K562 (cell line): ENCODE measurements at places on chromosomes 5 and 9.

DNA sequence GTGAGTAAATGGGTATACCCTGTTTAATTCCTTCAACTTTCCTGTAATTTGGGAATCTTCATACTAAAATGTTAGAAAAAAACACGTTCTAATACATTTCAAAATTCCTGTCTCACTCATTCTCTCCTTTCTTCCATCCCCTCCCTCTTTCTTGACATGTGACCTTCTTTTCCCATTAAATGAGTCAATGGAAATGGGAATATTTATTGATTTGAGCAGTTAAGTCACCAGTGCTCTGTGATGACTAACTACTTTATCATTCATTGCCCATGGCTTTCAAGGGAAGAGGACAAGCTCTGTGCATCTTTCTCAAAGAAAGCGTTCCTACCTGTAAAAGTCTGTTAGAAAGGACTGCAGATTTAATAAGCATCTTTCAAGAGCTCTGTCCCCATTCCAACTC is 144.4 kb upstream of the MAP3K1 start:
- no peak for DNase-seq

GRCh38 chr5:132049559-132049958 is 10.9 kb upstream of the IL3 start:
- DNase-seq, result no peak

DNA sequence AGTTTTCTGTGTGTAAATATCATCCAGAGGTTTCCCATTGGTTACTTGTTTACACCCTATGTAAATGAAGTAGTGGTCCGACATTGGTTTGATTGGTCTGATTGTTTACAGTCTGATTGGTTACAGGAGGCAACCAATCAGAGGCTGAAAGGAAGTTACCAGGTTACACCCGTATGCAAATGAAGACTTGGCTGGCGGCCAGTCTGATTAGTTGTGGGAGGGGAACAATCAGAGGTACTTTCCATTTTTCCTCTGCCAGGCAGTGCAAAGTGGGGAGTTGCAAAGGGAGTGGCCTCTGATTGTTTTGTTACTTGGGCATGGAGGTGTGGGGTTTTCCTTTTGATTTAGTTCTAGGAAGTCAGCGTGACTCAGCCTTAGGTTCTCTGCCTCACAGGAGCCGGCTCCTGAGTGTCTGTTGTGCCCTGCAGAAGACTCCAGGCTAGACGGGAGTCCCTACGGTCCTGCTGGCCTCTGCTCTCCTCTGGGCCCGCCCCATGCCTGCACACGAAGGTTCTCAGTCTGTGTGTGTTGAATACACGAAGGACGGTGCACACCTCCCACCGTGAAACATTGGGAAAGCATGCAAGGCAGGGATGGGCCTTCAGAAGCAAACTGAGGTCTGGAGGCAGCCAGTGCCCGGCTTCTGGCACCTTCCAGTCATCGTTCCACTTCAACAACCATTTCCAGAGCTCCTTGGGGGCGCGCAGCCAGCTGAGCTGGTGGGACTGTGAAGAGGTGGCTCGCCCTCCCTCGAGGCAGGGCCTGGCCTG is 42.9 kb downstream of the OLFM1 start:
- DNase-seq, result peak; percentile 46

DNA sequence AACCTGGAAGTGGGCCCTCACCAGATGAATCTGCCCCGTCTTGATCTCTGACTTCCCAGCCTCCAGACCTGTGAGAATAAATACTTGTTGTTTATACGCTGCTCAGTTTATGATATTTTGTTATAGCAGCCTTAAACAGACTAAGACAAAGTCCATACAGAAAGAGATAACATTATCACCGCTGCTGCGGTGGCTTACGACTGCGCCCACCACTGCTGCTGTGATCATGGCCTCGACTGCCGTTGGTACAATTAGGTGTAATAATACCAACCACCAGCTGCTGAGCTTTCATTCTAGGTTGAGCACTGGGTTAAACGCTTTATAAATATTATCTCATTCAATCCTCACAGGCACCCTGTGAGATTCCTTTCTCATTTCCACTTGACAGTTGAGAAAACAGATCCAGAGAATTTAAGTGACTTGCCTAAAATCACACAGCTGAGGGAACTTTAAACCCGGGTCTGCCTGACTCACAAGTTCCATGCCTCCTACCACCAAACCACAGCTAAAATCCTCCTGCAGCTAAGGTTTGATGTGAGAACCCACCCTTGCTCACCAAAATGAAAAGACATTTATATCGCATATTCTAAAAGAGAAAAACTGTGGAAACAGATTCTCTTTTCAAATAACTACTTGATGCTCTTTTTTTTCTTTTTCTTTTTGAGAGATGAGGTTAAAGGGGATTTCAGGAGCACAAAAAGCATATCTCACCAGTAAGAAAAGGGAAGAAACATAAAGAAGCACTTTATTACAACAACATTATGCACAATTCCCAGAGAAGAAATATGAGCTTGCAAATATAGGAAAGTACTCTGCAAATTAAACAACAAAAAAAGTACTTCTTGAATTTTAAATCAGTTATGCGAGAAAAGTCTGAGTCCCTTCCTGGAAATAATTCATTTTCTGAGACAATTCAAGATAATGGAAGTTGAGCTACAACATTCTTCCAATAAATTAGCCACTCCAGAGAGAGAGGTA is 23.9 kb downstream of the GOLM1 start:
- DNase-seq, result no peak

- no peak for DNase-seq
Observed at GRCh38 chr9:76609285-76610010, 150.5 kb downstream of the GCNT1 start.

DNA sequence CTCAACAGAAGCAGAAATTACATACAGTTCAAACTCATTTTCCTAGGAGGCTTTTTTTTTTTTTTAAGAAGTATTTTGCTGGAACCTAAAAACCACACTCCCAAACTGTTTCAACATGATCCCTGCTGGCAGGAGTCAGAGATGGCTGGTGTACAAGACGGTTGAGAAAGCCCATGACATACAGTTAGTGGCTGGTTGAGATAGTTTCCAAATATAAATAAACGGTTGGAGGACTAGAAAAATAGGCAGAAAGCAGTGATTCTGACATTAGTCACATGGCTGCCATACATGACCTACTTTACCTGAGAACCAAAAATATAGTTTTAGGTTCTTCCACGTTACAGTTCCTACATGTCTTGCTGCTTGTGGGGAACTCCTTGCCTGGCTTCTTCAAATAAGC is 31.7 kb upstream of the BASP1 start:
- no peak for DNase-seq

DNA sequence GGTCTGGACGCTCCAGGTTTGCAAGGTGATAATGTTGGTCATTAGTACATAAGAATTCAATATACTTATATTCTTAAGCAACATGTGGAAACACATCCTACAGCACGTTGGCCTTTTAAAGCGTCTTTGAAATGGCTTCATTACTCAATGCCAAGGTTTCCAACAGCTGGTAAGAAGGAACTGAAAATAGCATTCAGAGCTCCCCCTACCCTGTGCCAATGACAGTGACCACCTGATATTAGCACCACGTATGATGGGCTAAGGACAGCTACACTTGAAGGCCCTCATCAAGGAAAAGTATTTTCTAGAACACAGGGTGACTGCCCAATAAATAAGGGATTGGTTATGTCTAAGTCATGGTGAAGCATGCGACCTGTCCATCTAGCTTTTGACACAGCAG is 9.9 kb downstream of the ZNF622 start:
- no peak for DNase-seq

DNA sequence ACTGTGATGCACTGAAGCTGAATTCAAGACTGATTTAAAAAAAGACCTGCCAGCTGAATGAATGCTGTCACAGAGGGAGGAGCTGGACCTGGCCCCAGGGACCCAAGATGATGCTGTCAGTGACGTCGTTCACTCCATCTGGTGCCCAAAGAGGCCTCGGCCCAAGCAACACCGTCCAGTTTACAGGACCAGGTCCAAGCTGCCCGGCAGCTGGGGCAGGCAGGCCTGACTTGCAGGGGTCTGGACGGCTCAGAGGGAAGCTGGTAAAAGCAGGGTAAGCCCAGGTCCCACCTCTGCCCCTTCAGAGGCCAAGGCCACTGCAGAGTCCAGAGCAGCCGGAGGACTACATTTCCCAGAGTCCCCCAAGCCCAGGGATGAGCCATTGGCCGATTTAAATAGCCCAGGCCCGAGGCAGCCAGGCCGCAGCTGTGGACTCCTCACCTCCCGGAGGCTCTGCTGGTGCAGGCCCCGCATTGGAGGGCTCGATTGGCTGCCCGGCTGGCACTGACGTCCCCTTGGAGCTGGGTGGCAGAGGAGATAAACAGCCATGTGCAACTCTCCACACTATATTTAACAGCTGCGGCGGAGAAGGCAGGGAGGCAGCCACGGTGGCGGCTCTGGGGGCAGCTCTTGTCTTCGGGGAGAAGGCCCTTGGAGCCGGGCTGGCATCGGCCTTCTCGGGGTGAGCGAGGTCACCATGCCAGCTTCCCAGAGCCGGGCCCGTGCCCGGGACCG is at the start of gene PLPP7:
TSS of gene PLPP7 (plus strand) at position 423 of the 735 bp plus-strand sequence. CDS start at position 698, 275 bp downstream.
- peak; percentile 52 for DNase-seq

DNA sequence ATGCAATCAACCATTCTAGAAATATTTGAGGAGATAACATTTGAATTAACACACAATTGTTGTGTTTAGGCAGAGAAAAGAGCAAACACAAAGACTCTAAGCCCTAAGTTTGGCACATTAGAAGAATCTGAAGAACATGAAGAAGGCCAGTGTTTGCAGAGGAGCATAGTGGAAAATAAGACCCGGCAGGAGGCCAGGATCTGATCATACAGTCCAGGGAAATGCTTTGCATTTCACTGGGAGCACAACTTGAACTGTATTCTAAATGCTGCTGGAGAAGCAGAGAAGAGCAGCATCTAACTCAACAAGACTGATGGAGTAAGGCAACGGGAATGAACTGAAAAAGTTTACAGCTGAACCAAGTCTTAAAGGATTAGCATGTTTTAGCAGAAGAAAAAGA is 463.4 kb downstream of the ZNF608 start:
- DNase-seq, result no peak

DNA sequence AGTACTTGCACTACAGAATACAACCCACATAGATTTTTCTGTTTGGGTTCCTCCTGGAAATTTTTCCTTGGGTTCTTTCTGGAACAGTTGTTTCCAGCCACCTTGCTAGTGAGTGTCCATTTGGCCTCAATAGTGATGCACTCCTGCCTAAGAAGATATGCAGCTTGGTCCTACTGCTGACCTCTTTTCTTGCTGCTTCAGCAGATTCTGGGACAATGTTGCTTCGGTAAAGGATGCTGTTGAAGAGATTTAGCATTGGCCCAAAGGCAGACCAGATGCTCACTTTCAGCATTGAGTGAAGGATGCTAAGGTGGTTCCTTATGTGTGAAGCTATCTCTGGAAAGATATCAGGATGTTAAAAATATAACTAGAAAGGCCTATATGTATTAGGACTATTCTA is 86.2 kb upstream of the SMC5 start:
- no peak for DNase-seq

DNA sequence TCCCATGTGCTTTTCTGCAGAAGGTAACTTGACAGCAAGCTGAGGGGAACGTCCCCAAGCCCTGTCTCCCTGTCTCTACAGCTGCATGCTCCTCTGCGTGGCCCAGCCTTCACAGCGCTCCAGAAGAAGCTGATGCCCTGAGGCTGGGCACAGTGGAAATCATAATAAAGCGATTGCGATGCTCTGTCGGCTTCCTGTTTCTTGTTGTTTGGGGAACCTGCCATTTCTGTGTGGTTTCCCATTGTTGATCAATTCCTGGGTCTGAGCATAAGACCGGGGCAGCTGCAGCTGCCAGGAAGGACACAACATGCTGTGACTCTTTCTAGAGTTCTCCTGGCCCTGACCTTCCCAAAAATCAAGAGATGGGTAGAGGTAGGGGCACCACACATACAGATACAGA is 7.2 kb upstream of the DNAJB5 start:
- no peak for DNase-seq

GRCh38 chr9:104971511-104971910 is 43.6 kb upstream of the ABCA1 start:
- DNase-seq, result no peak

DNA sequence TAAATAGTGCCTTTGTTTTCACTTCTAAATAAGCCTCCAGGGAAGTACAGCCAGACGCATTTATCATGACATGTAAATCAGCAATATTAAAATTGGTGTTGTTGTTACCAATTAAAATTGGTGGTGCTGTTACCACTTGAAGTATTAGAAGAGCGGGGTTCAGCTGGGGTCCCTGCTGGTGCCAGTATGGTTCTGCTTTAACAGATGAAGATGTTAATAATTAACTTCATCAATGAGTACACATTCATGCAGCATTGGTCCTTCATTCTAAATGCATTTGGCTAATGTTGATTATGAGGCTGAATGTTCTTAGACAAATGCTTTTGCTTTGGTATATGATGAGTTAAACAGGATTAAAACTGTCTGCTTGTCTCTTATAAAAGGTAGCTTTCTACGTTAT is 67.6 kb upstream of the TMC1 start:
- DNase-seq, result no peak

GRCh38 chr5:172544371-172545095 is 90.2 kb upstream of the SH3PXD2B start:
- DNase-seq, result no peak

DNA sequence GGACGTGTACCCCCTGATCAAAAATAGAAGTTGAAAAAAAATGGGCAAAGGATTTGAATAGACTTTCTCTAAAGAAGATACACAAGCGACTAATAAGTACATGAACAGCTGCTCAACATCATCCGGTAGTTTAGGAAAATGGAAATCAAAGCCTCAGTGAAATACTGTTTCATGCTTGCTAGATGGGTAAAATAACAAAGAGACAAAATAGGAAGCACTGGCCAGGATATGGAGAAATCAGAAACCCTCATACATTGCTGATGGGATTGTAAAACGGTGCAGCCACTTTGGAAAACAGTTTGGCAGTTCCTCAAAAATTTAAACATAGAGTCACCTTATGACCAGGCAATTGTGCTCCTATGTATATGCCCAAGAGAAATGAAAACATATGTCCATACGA is 65.0 kb upstream of the SUB1 start:
- DNase-seq, result no peak

- DNase-seq, result no peak
Observed at GRCh38 chr5:79091064-79091463, 20.5 kb upstream of the BHMT start.

DNA sequence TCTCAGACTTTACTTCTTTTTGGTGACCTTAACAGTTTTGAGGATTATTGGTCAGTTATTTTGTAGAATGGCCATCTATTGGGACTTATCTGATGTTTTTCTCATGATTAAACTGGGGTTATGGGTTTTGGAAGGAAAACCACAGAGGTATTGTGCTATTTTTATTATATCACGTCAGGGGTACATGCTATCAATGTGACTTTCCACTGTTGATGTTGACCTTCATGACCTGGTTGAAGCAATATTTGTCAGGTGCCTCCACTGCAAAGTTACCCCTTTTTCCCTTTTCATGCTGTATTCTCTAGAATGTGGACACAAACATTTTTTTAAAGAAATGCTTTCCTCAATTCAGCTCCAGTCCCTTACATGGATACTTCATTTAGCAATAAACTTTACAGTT is 152.8 kb upstream of the TSLP start:
- DNase-seq, result no peak

- DNase-seq, result peak; percentile 63
Observed at GRCh38 chr5:149128023-149128875, 13.0 kb upstream of the ABLIM3 start.
